ENCODE measurements at places on chromosomes 13 and 19.

- DNase-seq: no peak
These were observed 57.3 kb upstream of the TPM4 start for GRCh38 chr19:16018801-16019551.

DNA sequence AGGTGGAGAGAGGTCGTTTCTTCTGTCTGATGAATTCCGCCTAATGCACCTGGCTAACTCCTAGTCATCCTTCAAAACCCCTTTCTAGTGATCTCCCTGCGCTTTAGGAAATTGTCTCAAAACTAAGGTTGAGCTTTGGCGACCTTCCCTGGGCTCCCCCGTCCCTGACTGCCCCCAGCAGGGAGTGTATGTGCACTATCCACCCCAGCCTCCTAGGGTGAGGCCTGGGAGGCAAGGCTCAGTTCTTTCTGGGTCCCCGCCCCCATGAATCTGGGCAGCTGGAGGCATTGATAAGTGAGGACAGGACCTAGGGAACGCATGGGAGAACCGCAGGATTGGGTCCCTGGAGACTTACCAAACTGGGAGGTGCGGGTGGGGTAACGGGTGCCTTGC, 378 bp downstream of the TLE6 start:
- no peak for DNase-seq

DNA sequence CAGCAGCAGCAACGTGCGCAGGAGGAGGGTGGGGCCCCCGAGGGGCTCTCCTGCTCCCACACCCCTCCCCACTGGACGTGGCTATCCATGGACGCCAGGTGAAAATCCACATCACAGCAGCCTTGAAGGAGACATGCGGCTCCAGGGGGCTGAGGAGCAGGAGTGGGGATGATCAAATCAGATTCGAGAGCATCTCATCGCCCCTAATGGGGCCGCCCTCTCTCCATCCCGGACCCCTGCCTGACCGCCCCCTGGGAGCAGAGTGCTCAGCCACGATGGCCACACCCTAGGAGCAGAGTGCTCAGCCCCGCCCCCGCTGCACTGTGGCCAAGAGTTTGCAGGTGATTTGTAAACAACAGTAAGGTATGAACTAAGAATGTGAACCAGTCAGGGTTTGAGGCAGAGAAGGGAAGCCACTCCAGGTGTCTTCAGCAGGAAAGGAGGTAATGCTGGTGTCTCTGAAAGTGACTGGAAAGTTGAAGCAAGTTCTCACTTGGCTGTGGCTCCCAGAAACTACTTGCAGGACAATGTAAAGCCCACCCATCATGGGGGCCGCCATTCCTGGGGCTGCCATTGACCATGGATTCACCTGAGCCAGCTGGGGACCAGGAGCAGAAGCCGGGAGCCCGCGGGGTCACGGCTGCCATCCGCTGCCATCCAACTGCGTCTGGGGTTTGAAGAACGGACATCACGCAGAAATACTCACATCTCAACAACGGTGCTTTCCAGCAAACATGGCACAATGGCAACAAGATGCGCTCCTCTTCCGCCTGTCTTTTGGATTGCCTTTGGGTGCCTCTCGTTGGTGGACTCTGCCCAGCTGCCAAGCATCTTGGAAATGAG, 71.8 kb downstream of the SPACA7 start:
- DNase-seq: no peak

DNA sequence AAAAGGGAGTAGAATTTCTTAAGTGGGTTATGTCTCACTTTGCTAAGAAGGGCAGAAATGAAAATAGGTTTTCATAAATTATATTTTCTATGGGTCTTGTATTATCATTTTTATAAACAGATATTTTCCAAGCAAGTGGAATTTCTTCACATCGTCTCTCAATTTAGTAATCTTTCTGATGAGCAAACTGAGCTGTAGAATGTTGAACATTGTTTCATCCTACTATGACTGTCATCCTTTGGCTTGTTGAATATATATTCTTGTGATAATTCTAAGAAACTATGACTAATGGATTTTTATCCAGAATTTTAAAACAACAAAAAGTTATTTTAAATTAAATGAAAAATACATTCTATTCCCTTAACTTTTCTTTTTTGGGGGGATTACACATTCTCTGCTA, 313.8 kb downstream of the ENOX1 start:
- DNase-seq: no peak

GRCh38 chr13:58018865-58019264, 387.3 kb downstream of the PCDH17 start:
- DNase-seq: no peak

Measured in hippocampal formation (tissue), 2 donors.